ENCODE measurements at places on chromosomes 7 and 10.

- no peak for DNase-seq
These were observed 76.9 kb upstream of the EGR2 start for GRCh38 chr10:62893036-62893435.

GRCh38 chr7:113044394-113044793, 42.2 kb downstream of the GPR85 start:
- DNase-seq: no peak

DNA sequence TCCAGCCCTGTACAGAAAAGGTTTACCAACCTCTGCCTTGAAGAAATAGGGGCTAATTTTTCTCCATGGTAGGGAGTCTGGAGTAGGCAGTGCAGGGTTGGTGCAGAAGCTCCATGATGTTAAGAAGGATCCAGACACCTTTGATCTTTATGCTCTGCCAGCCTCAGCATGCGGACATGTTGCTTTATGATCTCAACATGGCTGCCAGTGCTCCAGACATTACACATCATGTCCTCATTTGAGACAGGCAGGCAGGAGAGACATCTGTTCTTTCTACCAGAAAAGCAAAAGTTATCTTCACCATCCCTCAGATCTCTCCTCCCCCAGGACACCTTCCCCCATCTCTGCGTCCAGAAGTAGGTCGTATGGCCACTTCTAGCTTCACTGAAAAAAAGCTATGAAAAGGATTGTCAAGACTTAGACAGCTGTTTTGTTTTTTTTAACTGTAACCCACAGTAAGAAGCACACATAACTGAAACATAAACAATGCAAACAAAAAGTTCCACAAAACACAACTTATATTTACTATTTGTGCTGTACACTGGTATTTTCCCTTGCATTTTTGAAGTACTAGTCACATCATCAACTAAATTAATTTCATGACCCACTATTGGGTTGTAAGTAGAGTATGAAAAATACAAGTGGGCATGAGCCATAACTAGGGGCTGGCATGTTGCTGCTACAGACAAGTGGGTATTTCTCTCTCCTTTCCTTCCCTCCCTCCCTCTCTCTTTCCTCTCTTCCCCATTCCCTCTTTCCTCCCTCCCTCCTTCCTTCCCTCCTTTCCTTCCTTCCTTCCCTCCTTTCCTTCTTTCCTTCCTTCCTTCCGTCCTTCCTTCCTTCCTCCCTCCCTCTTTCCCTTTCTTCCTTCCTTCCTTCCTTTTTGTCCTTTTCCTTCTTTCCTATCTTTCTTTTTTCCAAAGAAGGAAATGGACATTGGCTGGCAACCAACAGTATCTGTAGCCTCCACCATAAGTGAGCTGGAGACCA, 2.6 kb upstream of the RASSF4 start:
- no peak for DNase-seq

DNA sequence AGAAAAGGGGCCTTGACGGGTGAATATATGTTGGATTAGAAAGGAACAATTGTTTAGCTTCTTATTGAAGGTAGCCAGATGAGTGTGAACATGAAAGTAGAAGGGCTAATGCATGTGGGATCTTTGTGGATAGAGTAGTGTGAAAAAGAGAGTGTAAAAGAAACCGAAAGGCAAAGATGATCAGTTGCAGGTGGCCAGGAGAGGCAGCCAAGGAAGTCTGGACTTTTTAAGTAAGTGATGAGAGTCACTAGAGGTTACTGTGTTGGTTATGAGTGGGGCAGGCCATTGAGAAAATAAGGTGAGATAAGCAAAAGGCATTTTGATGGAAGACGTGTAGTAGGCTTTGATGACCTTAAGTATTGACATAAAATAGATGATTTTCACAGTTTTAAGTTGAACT, 64.7 kb upstream of the ETV1 start:
- DNase-seq: no peak

DNA sequence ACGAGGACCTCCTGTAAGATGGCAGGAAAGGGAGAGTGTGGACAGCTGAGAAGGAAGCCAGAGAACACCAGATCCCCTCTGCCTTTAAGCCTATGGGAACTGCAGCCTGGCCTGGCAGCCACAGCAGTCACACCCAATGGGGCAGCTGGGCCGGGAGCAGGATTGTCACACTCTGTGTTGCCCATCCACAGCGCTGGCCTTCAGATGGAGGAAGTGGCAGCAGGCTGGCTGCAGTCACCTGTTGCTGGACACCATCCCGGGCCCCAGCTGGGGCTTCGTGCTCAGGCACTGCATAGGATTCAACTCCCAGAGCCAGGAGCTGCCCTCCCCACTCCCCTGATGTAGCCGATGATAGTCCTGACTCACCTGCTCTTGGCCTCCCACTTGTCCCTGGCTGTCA, 114.4 kb downstream of the COL13A1 start:
- DNase-seq: no peak

- no peak for DNase-seq
These were observed 337 bp downstream of the TRIL start for GRCh38 chr7:28957751-28958234.

- DNase-seq: no peak
These were observed 105.6 kb upstream of the COL1A2 start for GRCh38 chr7:94289071-94289470.

DNA sequence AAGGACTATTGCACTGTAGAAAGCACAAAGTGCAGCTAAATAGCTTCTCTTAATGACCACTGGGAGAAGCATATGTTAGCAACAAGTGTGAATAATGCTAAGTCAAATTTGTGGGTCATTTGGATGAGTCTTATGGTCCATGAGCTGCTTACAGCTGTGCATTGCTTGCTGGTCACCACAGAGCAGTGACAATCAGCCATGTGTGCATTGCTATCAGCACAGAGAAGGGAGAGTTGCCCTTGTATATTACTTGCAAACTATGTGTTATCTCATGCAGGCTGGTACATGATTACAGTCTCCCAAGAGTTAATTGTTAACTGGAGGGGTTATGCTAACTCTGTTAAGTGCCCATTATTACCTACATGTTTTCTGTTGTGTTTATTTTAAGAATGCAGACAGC, 25.7 kb downstream of the MRPS33 start:
- DNase-seq: no peak

- DNase-seq: no peak
These were observed 35.3 kb downstream of the PALD1 start for GRCh38 chr10:70513848-70514309.

- no peak for DNase-seq
These were observed 246.1 kb downstream of the REEP3 start for GRCh38 chr10:63767138-63767801.

- no peak for DNase-seq
These were observed 37.0 kb upstream of the GLCCI1 start for GRCh38 chr7:7931626-7932025.

DNA sequence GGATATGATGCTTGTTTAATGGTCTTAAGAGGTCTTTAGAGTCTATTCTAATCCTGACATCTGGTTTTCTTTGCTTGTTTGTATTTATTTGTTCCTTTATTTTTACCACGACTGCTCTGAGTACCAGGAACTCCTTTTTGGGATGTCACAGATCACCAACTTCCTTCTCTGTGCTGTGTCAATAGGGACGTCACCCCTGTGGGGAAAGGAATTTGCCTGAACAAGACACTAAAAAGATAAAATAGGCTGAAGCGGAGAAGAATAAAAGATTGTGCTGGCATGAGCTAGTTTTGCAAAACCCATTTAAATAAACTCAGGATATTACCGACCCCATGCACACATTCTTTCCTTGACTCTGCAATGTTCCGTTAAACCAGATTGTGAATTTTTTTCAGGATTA, 27.7 kb downstream of the MGMT start:
- DNase-seq: no peak

GRCh38 chr7:12552876-12553275, 17.6 kb upstream of the SCIN start:
- DNase-seq: no peak

DNA sequence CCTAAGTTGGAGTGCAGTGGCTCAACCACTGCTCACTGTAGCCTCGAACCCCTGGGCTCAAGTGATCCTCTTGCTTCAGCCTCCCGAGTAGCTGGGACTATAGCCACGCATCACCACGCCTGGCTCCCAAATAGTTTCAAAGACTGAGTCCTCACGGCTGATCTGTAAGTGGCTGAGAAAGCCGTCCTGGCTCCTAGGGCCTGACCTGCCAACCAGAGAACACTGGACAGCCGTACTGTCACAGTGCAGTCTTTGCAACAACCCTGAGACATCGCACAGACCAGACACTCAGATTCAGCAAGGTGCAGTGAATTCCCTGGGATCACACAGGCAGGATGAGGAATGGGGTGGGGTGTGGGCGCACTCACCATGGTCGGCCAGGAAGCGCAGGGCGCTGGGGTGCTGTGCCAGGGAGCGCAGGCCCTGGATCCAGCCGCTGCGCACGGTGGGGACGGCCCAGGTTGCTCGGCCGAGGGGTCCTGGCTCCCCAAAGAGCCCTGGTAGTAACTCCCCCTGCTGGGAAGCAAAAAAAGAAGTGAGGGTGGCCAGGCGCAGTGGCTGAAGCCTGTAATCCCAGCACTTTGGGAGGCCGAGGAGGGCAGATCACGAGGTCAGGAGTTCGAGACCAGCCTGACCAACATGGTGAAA, 10.7 kb downstream of the BRAT1 start:
- no peak for DNase-seq

DNA sequence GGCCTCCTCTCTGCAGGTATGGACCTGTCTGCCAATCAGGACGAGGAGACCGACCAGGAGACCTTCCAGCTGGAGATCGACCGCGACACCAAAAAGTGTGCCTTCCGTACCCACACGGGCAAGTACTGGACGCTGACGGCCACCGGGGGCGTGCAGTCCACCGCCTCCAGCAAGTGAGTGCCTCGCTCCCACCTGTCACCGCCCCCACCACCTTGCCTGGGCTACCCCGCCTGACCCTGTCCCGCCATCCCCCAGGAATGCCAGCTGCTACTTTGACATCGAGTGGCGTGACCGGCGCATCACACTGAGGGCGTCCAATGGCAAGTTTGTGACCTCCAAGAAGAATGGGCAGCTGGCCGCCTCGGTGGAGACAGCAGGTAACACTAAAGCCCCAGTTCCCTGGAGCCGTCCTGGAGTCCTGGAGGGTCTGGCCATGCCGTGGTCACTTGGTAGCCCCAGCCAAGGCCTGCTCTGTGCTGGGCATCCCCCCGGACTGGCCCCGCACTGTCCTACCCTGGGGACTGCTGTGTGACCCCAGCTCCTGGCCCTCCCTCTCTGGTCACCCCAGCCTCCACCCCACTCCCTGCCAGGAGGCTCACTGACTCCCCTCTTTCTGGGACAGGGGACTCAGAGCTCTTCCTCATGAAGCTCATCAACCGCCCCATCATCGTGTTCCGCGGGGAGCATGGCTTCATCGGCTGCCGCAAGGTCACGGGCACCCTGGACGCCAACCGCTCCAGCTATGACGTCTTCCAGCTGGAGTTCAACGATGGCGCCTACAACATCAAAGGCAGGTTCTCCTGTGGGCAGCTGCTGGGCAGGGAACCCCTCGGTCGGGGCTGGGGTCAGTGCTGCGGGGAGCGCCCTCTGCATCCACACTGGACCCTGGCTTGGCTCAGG, 178.0 kb downstream of the RNF216 start:
- no peak for DNase-seq

DNA sequence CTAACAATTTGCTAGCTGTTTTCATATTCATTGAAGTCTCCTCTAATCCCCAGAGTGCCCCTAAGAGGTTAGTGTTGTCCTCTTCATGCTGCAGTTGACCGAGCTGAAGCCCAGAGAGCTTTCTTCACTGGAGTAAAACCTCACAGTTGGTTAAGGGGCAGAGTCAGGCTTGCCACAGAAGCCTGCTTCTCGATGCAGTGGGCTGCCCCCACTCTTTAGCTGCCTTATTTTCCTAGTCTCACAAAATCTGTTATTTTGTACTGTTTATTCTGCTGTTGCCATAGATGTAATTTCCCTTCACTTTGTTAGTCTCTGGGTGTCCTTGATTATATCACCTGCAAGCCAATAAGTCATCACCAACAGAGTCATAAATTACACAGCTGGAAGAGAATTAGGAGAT, 56.3 kb upstream of the ZPBP start:
- DNase-seq: no peak

DNA sequence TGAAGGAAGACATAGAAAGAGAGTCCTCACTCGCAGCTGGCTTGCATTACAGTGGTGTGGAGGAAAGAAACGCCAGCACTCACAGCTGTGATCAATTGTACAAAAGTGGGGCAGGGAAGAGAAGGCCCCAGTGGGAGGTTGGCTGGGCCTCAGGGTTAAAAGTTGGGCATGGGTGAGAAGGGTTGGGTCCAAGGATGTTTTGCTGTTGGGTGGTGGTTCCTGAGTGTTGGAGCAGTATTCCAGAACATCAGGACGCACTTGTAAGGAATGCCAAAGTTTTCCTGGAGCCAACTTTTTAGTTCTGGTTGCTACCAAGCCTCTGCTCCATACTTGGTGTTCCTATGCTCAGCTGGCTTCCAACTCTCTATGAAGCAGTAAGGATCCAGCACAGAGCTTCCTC, 55.4 kb upstream of the MKRN1 start:
- no peak for DNase-seq
